ENCODE measurements at places on chromosomes 3 and 15. TPM values are rescaled to one million over a fixed set of nuclear protein-coding genes. Genes with fewer than 3 reads are reported as not detected.
A peak's percentile ranks its signal among the peaks of the same experiment; 100 is the strongest.

DNA sequence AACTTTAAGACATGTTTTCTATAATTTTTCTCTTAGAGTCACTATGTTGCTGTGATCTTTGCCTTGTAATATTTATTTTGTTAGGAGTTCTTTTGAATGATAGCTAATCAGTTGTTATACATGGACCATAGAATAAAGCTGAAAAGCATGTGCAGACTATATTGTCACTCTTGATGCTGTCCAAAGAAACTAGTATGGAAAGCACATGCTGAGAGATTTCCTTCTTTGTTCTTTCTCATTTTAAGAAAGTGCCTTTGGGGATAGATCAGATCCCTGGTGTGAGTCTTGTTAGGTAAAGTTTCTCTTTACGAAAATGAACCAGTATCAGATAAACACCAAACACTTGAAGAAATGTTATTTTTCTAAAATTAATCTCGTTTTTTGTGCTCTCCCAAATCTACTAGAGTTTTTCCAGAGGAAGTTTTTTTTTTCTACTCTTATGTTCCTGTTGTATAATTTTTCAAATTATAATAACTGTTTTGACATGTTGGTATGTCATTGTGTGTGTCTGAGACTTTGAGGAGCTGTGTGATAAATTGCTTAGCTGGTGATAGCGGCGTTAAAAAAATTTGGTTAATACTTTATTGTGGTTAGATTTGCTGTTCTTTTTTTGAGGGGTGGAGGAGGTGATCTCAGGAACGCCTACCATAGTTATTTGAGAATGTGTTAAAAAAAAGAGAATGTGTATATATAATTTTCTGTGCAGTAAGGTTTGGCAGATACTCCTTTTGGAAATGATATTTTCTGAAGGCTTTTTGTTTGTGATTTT is 2.2 kb downstream of the PIAS1 start:
- no peak for DNase-seq

- no peak for DNase-seq
These were observed 74.7 kb downstream of the DNAJB8 start for GRCh38 chr3:128392021-128392420.

The CHRM5 gene
- polyA plus RNA-seq: 0.10 TPM

- no peak for DNase-seq
These were observed 14.0 kb downstream of the VILL start for GRCh38 chr3:38004415-38005075.

- DNase-seq: no peak
These were observed 504.2 kb upstream of the PROK2 start for GRCh38 chr3:72288955-72289691.

- no peak for DNase-seq
These were observed 265.5 kb upstream of the ROPN1 start for GRCh38 chr3:124257336-124257864.

DNA sequence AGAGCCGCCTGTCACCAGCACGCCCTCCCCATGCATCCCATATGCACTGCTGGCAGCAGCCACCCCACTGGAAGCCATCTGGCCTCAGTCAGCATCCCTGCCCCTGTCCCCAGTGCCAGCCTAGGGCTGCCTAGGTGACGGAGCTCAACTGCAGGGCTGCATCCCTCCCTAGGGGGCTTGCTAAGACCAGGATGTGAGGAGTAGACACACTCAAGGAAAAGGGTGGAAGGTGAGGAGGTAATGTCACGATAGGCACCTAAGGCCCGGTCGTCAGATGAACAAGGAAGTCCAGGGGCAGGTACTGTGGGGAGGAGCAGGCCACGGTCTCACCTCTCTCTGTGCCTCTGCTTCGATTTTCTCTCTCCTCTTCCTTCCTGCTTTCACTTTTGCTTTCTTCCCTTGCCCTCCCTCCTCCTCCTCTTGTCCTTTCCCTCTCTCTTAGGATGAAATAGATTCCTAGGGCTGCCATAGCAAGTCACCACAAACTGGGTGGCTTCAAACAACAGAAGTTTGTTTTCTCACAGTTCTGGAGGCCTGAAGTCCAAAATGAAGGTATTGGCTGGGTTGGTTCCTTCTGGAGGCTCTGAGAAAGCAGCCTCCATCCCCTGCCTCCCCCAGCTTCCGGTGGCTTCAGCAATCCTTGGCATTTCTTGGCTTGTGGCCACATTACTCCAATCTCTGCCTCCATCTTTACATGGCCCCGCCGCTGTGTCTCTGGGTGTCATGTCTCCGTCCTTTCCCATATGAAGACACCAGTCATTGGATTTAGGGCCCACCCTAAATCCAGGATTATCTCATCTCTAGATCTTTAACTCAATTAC is 298.3 kb downstream of the SHQ1 start:
- DNase-seq: no peak

The CDHR4 gene
- polyA plus RNA-seq: 0.15 TPM

DNA sequence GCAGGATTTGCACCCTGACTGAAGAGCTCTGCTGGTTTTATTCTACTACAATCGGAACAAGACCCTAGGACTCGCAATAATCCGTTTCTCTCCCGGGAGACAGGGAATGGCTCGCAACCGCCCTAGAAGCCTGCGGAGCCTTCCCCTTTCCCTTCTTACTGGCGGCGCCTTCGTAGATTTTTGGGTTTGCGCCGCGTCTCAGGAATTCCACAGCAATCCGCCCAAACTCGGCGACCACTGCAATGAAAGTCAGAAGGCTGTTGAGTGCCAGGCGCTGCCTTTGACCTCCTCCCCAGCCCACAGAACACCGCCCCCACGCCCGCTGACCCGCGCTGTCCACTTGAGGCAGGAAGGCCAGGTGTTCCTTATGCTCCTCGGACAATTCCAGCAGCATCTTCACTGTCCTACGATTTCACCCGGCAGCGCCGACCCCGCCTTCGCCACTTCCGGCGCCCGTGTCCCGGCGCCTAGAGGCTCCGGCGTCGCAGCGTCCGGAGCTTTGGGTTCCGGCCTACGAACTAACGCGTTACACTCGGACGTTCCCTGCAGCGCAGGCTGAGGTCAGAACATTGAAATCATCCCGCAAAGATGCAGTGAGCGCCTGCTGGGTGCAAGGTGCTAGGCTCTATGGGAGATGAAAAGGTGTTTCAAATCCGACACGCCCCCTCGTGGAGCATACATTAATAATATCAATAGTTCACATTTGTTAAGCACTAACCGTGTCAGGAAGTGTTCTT is at the start of gene COMMD2:
Gene COMMD2 (minus strand): TSS at position 439 of the 737 bp plus-strand sequence. CDS start 45 bp downstream, at position 394.
- DNase-seq: peak; percentile 67

DNA sequence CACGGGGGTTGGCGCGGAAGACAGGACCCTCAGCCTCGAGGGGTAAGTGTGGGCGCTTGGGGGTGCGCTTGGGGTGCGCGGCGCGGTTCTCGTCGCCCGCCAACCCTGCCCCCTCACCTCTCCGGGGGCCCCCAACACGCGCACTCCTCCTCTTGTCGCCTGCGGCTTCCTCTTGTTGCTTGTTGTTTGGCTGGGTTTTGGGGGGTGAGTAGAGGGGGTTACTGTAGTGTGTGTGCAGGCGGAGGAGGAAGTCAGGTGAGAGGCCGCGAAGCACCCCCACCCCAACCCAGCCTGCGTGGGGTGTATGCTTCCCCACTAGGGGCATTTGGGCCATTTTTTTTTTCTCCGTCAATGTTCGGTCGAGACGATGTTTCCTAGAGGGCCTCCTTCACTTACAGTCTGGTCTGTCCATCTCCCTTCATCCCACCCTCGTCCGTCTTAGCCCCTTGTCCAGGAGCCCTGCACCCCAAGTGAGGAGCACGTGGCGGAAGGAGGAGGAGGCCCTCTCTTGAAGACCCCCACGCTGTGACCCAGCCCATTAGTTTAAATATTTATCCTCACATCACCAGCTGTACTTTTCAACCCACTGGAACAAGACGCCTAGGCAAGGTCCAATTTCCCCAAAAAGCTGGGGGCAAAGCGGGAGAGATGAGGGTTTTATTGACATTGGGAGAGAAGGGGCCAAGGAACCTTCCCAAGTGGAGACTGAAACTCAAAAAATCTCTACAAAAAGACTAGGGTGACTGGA is 20.4 kb upstream of the SATB1 start:
- DNase-seq: no peak

DNA sequence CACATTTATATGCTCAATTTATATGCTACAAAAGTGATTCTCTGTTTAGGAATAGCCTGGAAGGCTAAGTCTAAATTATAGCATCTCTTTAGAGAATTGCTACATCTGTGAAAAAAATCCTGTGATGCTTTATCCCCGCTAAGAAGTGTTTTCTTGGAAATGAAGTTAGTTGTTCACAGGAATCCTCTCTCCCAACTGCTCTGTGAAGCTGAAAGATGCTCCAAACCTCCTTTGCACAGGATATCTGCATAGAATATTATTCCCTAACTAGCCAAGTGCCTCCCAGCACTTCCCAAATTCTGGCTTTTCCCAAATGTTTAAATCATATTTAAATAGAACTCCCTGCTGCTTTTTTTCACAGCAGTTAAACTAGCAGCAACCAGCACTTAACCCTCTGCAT is 132.2 kb downstream of the SRGAP3 start:
- no peak for DNase-seq

The SLC24A5 gene
- polyA plus RNA-seq: 0.39 TPM

The PRSS50 gene
- polyA plus RNA-seq: 2.9 TPM
